Activated T-helper 1 cell treated with anti-CD3 and anti-CD28 coated beads, Interleukin-12 subunit alpha, Interleukin-12 subunit beta, Interleukin-2, Interleukin-4 antibody, amounts not matched to agents 30 ng/mL and 10 ng/mL and 1 ng/mL, durations not matched to agents 14 hours and 24 hours and 36 hours (primary cell): ENCODE measurements at places on chromosomes 6 and 20.

- H3K4me3 ChIP-seq = no peak overlapping the region
- H3K27me3 ChIP-seq = peaks cover 7% of the 10 kb centered on the region
- H3K36me3 ChIP-seq = no peaks in the 10 kb centered on the region
- no peaks in the 10 kb centered on the region for H3K4me1 ChIP-seq
- no peak for DNase-seq
- H3K27ac ChIP-seq = no peak overlapping the region
Observed at GRCh38 chr6:31922942-31923341, 4.6 kb upstream of the C2 start.

GRCh38 chr6:33628401-33628964, 7.4 kb downstream of the ITPR3 start:
- peaks cover 57% of the 10 kb centered on the region for H3K4me1 ChIP-seq
- peak overlapping the region; percentile 61 for H3K27ac ChIP-seq
- H3K36me3 ChIP-seq = peaks cover 14% of the 10 kb centered on the region
- no peak for DNase-seq
- no peaks in the 10 kb centered on the region for H3K27me3 ChIP-seq

DNA sequence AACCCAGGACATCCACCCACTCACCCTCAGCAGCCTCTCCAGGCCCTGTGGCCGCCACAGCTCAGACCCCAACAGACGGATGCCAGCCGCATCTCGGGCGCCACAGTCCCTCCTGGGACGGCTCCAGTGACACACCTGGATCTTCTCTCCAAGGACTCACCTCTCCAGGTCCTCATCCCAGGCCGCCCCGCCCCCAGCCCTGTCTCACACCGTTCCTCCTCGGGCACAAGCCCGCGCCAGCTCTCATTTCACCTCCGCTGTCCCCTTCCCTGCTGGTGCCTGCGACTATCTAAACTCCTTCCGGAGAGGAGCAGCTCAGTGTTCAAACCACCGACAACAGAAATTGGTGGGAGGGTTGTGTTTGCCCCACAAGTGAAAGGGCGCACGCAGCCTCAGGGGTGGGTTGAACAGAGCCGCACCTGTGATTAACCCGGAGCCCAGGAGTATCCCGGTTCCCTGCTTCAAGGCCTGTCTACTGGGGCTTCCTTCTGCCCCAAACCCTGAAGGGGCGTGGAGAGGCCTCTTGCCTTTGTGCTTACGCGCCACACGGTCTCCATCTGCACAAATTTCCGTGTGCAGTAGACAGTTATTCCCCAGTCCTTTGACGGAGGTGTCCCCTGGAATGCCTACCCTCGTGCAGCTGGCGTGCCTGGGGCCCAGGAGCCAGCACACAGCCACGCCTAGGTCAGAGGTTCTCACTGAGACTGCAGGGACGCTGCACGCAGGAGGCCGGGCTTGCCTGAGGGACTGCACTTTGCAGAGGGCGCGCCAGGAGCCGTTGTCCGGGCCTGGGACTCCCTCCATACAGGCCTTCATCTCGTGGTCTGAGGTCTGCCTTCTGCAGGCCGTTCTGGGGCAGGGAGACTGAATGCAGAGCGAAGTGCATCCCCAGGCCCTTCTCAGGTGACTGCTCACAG, 232.7 kb downstream of the DLL1 start:
- no peak overlapping the region for H3K27ac ChIP-seq
- no peaks in the 10 kb centered on the region for H3K4me1 ChIP-seq
- H3K27me3 ChIP-seq = no peaks in the 10 kb centered on the region
- no peaks in the 10 kb centered on the region for H3K36me3 ChIP-seq
- H3K4me3 ChIP-seq = no peak overlapping the region
- no peak for DNase-seq

DNA sequence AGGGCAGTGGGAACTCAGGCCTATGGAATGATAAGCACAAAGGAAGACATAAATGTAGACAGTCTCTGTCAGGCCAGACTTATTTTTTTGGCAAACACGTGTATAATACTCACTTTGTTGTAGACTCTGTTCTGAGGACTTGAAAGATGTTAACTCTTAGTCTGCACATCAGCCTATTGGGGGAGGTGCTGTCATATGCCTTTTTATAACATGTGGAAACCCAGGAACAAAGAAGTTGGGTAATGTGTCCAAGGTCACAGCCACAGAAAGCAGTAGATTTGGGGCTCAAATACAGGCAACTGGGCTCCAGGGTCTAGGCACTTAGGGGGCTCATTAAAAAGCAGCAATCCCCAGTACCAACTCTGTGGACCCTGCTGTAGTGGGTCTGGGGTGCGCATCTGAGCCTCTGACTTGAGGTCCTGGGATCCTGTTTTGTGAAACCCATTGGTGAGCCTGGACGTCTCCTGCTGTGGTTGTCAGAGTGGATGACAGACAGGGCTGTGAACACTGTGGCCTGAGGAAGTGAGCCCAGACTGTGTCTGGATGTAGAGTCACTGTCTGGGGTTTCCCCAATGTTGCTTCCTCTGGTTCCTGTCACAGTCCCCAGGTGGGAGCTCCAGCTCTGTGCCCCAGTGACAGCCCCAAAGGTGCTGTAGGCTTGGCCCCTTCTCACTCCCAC, 50.0 kb downstream of the CDH26 start:
- no peak overlapping the region for H3K4me3 ChIP-seq
- H3K27me3 ChIP-seq = peaks cover 21% of the 10 kb centered on the region
- no peak overlapping the region for H3K27ac ChIP-seq
- no peaks in the 10 kb centered on the region for H3K36me3 ChIP-seq
